Hippocampal formation (tissue), 2 donors: ENCODE measurements at places on chromosomes 7 and 10.

DNA sequence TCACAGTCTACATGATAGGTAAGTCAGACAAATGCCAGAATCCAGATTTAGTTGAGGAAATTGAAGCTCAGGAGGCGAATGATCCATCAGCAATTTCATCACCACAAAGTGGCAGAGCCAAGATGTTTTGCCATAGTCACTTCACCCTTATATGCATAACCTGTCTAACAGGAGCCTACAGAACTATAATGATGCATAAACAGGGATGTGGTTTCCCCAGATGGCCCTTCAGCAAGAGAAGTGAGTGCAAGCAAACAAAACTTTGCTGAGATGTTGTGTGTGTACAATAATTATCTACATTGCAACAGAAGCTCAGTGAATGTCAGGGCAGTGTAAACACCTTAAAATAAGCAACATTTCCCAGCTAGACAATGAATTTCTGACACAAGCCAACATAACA lies 28.6 kb downstream of the PON3 start:
- no peak for DNase-seq

DNA sequence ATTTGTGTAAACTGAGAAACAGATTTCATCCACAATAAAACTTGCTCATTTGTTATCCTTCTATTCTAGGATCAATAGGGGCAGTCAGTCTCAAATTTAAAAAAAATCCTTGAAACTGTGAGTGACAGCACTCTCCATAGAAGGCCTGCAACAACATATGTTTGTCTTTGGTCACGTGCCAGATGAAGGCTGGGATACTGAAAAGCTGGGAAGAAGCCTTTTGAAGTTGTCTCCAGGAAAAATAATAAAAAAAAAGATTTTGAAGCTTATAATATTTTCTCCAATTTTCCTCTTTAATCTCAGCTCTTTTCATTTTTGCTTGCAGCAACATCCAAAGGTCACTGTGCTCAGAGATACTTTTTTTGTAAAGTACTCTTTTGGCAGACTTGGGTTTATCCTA lies 128.6 kb upstream of the SLC26A5 start:
- DNase-seq = no peak

DNA sequence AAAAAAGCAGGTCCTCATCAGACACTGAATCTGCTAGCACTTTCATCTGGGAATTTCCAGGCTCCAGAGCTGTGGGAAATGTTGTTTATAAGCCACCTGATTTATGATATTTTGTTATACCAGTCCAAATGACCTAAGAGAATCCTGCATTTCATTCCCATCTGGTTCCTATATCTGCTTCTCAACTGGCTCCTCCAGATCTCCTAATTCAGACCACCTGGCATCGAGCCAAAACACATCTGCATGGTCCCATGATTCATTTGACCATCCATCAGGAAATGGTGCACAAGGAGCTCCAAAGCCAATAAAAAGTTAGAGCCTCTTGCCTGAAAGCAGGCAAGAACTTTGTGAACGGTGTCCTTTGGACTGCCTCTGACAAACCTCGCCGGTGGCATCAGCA lies 108.9 kb downstream of the IPMK start:
- DNase-seq = no peak

GRCh38 chr10:23100331-23101030 lies 5.1 kb downstream of the MSRB2 start:
- no peak for DNase-seq

- no peak for DNase-seq
Measured at GRCh38 chr10:110163192-110163773, 44.1 kb upstream of the MXI1 start.

DNA sequence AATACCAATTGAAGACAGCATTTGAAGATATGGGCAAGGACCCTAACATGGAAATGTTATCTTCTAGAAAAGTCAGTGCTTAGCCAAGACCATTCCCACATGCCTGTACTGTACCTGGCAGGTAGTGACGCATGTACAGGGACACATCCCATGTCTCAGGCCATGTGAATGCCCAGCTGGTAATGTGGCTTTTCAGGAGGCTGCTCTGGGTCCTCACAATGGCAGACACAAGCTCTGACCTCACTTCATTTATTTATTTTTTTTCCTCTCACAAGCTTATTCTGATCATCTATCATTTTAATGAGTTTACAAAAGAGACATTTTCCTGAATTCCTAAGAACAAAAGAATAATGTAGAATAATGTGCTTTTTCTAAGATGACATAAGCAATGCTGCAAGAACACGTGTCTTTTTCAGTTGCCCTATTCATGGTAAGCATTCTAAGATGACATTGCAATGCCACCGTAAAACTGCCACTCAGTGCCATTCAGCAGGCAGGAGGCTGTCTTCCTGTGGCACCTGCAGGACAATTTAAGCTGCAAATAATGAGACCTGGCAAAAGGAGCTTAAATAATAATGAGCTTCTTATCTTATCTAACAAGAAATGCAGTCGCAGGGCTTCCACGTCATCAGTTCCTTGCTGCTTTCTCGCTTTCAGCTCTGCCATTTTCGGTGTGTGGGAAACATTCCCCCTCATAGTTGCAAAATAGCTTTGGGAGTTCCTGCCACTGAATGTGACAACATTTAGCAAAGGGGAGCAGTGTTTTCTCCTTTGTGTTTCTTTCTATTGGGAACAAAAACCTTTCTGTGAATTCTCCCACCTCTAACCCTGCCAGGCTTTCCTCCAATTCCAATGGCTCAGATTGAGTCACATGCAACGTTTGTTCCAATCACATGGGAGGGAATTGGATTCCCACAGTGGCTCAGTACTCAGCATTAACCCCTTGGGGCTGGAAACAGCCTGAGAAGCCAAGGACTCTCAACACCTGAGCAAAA lies 113.0 kb downstream of the SEC23IP start:
- no peak for DNase-seq

DNA sequence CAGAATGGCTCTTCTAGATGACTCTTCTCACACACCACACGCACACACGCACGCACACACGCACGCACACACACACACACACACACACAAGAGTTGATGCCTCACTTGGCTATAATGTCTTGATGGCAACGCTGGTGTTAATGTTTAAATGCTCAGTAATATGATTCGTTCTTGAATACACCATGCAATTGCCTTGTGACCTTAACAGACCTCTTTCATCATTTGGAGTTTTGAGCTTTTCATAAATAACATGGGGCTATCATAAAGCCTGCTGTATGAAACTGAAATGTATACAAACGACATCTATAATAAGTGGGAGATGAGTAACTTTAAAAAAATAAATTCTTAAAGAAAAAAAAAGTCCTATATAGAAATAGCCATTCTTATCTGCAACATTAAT lies 8.2 kb downstream of the JCAD start:
- DNase-seq = no peak

DNA sequence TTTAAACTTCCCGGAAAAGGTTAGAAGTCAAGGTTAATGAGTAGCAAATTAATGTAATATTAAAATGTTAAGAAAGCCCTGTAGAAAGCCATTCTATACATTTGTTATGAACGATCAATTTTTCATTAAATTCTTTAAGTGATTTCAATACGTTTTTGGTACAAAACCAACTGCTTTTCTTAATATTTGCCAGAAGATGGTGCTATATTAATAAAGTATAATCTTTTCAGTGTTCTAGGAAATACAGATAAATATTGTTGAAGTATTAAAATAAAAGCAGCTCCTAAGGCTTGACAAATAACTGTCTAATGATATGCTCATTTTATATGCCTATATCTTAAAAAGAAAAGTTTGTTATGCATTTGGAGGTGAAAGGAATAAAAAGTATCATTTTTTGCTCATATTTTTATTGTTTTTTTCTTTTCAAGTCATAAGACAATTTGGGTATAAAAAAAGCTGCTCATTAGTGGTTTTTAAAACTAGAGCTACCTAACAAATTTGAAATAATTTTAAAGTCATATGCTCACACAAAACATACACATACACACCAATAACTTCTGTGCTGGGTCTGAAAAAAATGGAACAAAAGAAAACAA lies 130.3 kb upstream of the POT1 start:
- peak; percentile 54 for DNase-seq

- no peak for DNase-seq
Measured at GRCh38 chr10:113407218-113407617, 145.6 kb upstream of the HABP2 start.

DNA sequence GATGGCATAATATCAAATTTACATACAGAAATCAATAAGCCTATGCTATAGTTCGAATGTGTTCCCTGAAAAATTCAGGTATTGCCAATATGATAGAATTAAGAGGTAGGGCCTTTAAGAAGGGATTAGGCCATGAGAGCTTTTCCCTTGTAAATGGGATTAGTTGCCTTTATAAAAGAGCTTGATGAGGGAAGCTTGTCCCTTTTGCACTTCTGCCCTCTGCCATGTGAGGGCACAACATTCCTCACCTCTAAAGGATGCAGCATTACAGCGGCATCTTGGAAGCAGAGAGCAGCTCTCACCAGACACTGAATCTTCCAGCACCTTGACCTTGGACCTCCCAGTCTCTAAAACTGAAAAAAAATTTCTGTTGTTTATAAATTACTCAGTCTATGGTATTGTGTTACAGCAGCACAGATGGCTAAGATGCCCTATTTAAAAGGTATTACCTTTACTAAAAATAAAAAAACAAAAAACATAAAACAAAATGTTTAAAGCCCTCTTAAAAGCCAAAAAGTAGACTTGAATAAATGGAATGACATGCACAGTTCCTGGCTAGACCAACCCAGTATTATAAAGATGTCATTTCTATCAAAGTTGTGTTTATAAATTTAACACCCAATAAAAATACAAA lies 909.6 kb downstream of the REEP3 start:
- DNase-seq = peak; percentile 19

DNA sequence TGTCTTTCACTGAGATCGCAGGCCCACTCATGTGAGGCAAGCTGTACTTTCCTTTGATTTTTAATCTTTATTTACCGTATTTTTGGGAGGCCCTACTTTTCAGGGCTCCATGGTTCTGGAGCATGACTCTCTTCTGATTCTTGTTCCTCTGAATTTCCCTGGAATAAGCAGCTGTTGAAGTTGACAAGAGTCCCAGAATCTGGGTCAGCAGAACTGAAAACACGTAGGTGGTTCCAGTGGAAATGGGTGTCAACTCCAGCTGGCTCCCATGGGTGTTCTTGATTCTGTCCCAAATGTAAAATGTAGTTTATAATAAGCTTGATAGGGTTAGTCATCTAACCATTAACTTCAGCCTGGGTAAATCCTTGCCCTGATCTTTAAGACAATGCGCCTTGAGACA lies 409.4 kb downstream of the GATA3 start:
- no peak for DNase-seq

DNA sequence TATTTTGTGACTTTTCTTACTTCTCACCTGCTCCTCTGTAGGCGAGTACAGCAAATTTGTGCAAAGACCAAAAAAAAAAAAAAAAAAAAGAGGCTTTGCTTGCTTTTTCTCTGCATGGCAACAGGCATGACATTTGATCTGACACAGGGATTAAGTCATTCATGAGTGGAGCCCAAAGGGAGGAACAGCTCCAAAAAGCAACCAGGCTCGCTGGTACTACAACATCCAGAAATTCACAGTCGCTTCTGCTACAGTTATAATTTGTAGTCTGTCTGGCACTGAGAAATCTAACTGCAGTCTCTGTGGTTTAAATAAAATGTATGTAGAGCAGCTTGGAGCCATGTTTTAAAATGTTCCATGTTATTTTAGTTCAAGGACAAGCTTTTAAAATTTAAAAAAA lies 31.7 kb downstream of the MKX start:
- no peak for DNase-seq

- DNase-seq = no peak
Measured at GRCh38 chr10:110357252-110357780, 52.6 kb upstream of the SMNDC1 start.

DNA sequence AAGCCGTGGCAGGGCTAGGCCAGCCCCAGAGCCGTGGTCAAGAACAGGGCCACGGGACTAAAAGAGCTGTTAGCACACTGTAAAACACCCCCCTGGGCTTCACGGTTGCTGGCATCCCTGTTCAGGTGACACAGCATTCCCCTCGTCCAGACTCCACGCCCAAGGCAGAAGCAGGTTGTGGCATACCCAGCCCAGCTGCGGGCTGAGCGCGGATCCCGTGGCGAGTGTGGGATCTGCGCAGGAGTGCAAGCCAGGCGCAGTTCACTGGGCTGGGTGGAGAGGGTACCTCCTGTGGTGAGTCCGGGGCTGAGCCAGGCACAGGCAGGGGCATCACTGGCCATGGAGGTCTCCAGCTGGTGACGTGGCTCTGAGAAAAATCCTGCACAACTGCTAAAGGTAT lies 199.1 kb downstream of the FZD1 start:
- DNase-seq = no peak

DNA sequence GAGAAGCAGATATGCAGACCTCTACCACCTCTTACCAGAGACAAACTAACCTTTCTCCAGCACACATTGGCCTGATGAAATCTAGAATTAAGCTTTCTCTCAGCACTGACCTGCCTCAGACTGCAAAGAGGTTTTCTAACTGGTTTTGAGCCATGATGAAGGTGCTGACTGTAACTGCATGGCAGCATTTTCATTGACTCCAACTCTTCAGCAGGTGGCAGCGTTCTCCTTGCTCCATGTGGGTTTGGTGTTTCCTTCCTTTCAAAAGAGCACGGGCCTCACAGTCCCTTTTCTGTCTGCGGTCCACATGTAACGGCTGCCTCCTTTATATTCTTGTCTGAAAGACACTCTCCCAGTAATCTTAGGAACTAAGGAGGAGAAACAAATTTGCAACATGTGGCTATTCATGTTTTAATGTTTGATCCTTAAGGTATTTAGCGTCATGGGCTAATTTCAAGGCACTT lies 12.6 kb downstream of the KLLN start:
- peak; percentile 40 for DNase-seq

DNA sequence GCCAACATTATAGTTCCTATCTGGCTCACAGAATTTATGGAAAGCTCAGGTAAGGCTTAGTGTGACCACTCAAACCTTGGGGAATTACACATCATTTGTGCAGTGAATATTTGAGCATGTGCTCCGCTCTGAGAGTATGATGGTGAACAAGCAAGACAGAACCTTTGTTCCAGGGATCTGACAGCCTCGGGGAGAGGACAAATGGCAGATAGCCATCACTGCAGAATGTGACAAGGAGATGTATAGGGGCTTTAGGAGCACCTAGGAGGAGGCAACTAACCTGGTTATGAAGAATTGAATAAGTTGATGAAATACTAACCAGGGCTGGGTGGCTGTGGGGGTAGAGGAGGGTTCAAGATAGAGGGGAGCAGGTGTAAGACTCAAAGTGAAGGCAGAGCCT lies 290.5 kb downstream of the GFRA1 start:
- no peak for DNase-seq

DNA sequence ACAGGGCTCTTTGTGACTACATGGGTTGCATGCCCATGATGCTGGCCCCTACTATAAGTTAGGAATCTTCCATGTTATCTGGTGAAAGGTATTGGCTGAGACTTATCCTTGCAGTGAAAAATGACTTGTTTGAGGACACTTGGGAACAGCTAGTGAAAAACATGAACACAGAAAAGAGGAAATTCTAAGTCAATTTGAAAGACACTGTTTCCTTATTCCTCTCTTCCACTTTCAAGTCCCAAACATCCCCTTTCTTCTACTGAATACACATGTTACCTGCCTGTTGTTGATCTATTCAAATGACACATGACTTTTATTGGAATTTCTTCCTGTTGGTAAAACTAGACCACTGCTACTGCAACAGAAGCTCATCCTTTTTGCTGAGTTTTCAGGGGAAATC lies 29.5 kb upstream of the PRKCQ start:
- no peak for DNase-seq

GRCh38 chr7:195010-195829 lies 2.8 kb downstream of the FAM20C start:
- DNase-seq = no peak
